ENCODE measurements at places on chromosomes 7 and 10. TPM values are rescaled to one million over a fixed set of nuclear protein-coding genes. Genes with fewer than 3 reads are reported as not detected.

GRCh38 chr10:1287487-1287886 lies 231.3 kb downstream of the WDR37 start:
- no peak overlapping the region for H3K27ac ChIP-seq
- H3K27me3 ChIP-seq, result peaks cover 3% of the 10 kb centered on the region
- H3K36me3 ChIP-seq, result no peaks in the 10 kb centered on the region
- peaks cover 14% of the 10 kb centered on the region for H3K4me1 ChIP-seq
- no peak overlapping the region for H3K4me3 ChIP-seq

- H3K27ac ChIP-seq, result peak overlapping the region; percentile 42
- no peaks in the 10 kb centered on the region for H3K27me3 ChIP-seq
- peaks cover 23% of the 10 kb centered on the region for H3K4me1 ChIP-seq
- peaks cover 42% of the 10 kb centered on the region for H3K36me3 ChIP-seq
- no peak for DNase-seq
- no peak overlapping the region for H3K4me3 ChIP-seq
These were observed 272.7 kb downstream of the CELF2 start for GRCh38 chr10:11290156-11290890.

DNA sequence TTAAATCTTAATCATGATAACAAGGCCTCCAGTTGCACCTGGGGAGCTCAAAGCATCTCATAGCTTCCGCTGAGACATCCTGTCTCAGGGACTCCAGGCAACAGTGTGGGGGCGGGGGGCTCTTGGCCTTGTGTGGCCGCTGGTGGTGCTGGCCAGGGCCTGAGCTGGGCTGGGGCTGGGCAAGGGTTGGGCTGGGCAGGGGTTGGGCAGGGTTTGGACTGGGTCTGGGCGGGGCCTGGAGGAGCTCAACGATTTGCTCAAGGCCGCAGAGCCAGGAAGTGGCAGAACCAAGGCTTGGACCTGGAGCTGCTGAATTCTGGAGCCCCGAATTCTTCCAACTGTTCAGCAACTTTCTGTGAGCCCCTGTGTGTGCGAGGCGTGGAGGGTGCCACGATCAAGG lies 37.9 kb upstream of the PSMG3 start:
- no peak overlapping the region for H3K27ac ChIP-seq
- H3K36me3 ChIP-seq, result no peaks in the 10 kb centered on the region
- H3K4me3 ChIP-seq, result no peak overlapping the region

DNA sequence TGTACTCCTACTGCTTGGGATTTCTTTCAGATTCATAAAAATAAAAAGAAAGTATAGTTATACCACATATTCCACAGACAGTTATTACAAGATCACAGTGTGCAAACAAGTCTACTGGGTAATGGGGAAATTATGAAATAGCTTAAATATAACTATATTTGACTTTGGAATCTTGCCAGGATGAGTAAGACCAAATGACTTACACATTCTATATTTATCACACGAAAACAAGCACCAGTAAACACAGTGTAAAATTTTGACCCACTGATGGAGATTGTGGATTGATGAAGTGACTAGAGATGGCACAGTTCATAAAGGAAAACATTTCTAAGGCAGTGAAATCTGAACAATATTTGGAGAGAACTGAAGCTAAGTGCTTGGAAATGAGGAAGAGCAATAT lies 339.7 kb downstream of the THSD7A start:
- no peaks in the 10 kb centered on the region for H3K36me3 ChIP-seq
- H3K27ac ChIP-seq, result no peak overlapping the region
- H3K27me3 ChIP-seq, result no peaks in the 10 kb centered on the region

- H3K27ac ChIP-seq, result no peak overlapping the region
- H3K4me1 ChIP-seq, result peaks cover 3% of the 10 kb centered on the region
These were observed 77.4 kb downstream of the LRMDA start for GRCh38 chr10:75508814-75509306.

Gene GPRIN2
- total RNA-seq, result not detected

Gene TRIM74
- 0.72 TPM for total RNA-seq

Data from activated naive CD4-positive, alpha-beta T cell treated with anti-CD3 and anti-CD28 coated beads for 36 hours (primary cell).